ENCODE measurements at places on chromosomes 7 and 10.

DNA sequence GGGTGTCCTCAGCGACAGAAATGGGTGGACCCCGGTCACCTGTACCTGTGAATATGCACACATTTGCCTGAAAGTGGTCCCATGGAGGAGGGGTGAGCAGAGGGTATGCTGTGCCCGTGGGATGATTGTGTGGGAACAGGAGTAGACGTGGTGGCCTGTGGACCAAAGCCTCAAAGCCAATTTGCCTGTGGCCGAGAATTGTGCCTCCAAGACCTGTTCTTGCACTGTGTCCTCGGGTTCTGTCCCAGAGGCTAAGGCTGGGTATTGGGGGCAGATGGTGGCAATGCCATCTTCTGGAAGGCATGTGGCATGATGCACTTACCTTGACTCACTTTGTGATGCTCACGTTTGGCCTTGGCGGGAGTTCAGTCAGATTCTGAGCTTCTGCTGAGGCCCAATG, 351.0 kb downstream of the TCERG1L start:
- no peak for DNase-seq

DNA sequence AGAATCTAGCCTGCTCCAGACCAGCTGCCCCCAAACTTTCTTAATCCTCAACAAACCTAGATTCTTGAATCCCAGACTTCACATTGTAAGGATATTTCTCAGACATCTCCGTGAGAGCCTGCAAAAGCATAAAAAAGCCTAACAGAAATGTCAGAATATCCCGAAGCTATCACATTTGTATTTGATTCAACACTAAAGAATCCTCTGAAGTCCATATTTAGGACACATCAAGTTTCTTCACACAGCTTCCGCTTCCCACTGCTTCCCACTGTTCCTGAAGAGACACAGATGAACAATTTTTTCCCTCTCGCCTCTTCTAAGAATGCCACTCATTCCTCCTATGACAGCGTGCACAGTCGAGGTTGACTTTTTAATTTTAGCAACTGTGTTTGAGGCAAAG, 396.2 kb upstream of the IGFBP3 start:
- peak; percentile 20 for DNase-seq

DNA sequence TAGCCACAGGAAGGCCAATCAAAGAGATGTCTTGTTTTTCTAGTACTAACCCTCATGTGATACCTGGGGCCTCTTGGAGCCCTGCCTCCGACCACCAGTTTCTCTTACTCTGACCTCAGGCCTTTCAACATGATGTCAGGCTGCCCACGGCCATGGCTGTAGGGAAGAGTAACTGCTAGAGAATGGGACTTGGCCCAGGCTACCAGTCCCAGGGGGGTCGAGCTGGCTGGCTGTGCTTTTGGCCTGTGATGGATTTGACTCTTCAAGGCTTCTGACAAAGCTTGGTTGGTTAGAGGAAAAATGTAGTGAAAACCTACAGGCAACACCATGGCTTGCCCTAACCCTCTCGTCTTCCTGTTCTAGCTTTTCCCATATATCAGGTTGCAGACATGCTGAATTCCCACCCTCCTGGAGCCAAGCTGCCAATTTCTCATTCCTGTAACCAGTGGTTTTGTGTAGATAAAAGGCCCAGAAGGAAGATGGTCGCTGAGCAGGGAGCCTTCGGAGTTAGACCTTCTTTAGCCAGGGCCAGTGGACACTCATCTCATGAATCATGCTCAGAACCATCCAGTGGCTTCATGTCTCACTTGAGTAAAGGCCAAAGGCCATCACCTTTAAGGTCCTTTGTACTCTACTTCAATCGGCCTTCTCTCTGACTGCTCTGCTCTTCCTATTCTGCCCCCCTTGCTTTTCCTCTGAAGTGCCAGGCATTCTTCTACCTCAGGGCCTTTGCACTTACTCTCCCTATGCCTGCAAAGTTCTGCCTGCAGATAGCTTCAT, 19.7 kb downstream of the SUFU start:
- DNase-seq, result peak; percentile 21

- DNase-seq, result peak; percentile 54
Observed at GRCh38 chr7:2523461-2523936, 3.9 kb downstream of the LFNG start.

DNA sequence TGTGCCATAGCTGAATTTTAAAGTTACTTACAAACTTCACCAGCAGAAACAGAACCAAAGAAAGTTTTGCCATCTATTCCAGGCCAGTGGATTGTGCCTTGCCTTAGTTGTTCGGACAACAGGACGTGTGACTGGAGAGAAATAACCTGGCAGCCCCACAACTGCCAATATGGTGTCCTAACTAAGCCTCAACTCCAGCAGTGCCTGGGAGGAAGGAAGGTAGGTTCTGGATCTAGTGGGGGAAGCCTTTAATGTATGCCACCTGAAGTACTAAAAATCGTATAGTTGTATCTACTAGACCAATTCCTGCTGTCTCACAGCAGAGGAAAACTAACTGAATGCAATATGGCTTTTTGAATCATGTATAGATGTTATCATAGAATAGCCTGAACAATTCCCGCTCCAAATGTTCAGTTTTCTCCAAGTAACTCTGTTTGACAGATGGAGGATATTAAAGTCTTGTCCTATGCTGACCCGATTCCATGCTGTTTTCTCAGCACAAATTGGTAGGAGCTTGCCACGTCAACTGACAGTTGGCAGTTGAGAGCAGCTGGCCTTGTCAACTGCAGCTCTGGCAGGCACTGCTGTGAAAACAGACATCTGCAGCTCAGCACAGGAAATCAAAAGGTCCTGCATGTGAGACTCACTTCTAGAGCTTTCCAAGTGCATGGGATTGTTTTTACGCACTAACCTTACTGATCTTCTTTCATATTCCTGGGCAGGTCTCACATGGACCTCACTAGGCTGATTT, 84.5 kb upstream of the WNT16 start:
- DNase-seq, result peak; percentile 72

DNA sequence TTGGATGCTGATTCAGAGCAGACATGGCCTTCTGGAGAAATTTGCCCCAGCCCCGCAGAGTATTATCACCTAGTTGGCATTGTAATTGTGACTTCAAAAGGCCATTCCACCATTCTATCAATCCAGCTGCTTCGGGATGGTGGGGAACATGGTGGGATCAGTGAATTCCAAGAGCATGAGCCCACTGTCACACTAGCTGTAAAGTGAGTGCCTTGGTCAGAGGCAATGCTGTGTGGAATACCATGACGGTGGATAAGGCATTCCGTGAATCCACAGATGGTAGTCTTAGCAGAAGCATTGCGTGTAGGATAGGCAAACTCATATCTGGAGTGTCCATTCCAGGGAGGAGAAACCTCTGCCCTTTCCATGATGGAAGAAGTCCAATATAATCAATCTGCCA, 13.3 kb upstream of the TMEM248 start:
- DNase-seq, result no peak

GRCh38 chr7:118026791-118027190, 153.6 kb upstream of the CTTNBP2 start:
- no peak for DNase-seq

DNA sequence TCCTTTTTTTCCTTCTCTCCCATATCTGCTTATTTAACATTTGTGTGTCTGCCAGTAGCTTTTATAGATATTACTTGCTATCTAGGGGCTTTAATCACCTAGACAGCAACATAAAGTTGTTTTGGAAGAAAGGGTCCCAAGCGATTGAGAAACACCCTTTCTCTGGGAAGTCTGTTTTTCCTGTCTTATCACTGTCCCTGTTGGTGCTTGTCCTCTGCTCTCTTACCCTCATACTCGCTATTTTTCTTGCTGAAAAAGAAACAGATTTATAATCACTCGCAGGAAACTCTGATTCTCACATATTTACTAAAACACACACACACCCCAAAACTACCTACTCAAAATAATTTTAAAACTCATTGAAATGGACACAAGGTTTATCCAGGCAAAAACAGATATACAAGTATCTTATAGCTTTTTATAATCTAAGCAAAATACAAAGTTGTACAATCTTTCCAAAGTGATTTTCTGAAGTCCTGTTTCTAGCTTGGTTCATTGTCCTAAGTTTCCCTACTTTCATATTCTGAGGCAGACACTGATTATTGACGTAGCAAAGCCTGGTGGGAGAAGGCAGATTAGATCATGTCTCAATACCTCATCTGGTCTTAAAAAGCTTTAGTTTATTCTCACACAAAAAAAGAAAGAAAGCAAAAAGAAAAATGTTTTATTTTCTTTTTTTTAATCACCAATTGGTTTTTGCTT, 157.3 kb downstream of the CACNA2D1 start:
- DNase-seq, result peak; percentile 73

GRCh38 chr7:26619348-26619984, 244.9 kb downstream of the SKAP2 start:
- no peak for DNase-seq

- DNase-seq, result no peak
Observed at GRCh38 chr7:126750207-126750911, 502.4 kb downstream of the GRM8 start.

- peak; percentile 70 for DNase-seq
Observed at GRCh38 chr7:69374044-69374425, 224.2 kb upstream of the AUTS2 start.

- no peak for DNase-seq
Observed at GRCh38 chr7:2807845-2808772, 36.0 kb downstream of the GNA12 start.

DNA sequence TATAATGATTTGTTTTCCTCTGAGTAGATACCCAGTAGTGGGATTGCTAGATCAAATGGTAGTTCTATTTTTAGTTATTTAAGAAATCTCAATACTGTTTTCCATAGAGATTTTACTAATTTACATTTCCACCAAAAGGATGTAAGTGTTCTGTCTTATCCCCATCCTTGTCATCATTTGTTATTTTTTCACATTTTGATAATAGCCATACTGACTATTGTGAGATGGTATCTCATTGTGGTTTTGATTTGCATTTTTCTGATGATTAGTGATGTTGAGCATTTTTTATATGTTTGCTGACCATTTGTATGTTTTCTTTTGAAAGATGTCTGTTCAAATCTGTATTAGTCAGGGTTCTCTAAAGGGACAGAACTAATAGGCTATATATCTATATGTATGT, 160.0 kb upstream of the TMEM229A start:
- no peak for DNase-seq

- DNase-seq, result no peak
Observed at GRCh38 chr7:92652536-92652935, 62.3 kb upstream of the FAM133B start.

DNA sequence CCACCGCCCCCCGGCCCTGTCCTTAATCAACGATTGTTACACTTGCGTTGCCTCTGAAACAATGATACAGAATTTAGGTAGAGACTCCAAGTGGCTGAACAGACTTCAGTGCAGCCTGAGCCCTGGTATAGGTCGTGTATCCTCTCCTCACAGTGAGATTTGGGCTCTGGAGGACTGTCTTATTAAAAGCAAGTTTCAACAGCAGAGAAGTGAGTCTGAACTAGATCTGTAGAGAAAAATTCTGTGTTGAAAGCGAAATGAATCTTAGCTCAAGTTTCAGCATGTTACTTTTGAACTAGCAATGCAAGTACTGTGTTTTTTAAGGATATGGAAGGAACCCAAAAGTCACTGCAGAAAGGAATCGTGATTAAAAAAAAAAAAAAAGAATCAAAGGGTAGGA, 103.1 kb downstream of the HOXA1 start:
- no peak for DNase-seq

- DNase-seq, result no peak
Observed at GRCh38 chr10:69568472-69569395, 4.5 kb downstream of the NEUROG3 start.

GRCh38 chr10:86086418-86086817, 280.2 kb downstream of the GRID1 start:
- DNase-seq, result no peak

- DNase-seq, result peak; percentile 13
Observed at GRCh38 chr10:11110539-11110938, 92.9 kb downstream of the CELF2 start.

- no peak for DNase-seq
Observed at GRCh38 chr10:121340271-121340831, 257.9 kb downstream of the FGFR2 start.

GRCh38 chr7:266851-267840, 22.8 kb upstream of the FOXL3 start:
- DNase-seq, result no peak

GRCh38 chr10:80502621-80503583, 34.8 kb upstream of the SH2D4B start:
- no peak for DNase-seq

- DNase-seq, result no peak
Observed at GRCh38 chr7:150363370-150363769, 5.3 kb upstream of the REPIN1 start.

GRCh38 chr7:37089972-37090371, 358.7 kb downstream of the ELMO1 start:
- DNase-seq, result no peak

DNA sequence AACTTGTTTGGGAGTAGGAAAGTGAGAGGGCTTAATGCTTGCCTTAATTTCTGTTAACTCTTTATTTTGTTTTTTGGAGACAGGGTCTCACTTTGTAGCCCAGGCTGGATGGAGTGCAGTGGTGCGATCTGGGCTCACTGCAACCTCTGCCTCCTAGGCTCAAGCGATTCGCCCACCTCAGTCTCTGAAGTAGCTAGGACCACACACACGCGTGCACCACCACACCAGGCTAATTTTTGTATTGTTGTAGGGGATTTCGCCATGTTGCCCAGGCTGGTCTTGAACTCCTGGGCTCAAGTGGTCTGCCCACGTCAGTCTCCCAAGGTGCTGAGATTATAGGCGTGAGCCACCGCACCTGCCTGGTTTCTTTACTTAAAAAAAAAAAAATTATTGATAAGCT, 1.9 kb downstream of the PPP2R2D start:
- no peak for DNase-seq

DNA sequence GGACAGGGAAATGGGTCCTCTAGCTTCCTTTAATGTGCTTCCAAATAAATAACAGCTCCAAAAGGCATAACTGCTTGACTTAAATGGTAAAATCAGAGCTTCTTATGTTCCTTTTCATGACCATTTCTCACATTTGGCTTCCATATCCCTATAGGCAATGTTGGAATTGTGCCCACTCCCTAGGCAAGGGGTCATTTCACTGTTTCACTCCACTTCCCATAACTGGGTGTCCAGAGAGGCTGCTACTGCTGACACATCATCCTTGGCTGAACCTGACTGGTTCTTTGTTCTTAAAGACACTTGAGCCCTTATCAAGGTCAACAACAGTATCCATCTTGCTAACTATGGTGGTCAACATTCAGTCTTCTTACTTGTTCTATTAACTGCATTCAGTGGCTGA, 37.1 kb downstream of the PRTFDC1 start:
- DNase-seq, result no peak

GRCh38 chr10:19488592-19489280, 327.5 kb upstream of the PLXDC2 start:
- DNase-seq, result peak; percentile 53

DNA sequence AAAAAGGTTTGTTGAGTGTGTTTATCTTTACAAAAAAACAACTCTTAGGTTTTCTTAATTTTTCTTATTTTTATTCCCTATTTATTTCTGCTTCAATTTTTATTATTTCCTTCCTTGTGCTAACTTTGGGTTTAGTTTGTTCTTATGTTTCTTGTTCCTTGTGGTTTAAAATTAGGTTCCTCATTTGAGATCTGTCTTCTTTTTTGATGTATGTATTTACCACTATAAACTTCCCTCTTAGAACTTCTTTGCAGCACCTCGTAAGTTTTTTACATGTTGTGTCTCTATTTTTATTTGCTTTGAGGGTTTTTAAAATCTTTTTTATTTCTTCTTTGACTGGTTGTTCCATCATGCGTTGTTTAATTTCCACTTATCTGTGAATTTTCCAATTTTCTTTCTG, 1217.1 kb upstream of the CELF2 start:
- no peak for DNase-seq

- no peak for DNase-seq
Observed at GRCh38 chr7:42574685-42575084, 337.2 kb downstream of the C7orf25 start.
